ENCODE measurements at places on chromosomes 6 and 20.

- no peak for DNase-seq
These were observed 234.7 kb downstream of the TRDN start for GRCh38 chr6:123402052-123402451.

DNA sequence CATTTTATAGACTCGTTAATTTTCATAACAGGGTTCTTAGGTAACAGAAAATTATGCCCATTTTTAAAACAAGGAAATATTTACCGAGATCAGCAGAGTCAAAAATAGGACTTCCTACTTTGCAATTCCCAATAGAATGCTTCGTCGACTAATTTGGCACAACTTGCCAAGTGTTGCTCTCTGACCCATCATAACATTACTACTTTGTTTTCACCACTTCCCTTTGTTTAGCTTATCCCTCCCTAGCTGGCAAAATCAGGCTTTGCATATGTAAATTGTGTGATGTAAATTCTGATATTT lies 914 bp upstream of the RANBP9 start:
- DNase-seq, result no peak

DNA sequence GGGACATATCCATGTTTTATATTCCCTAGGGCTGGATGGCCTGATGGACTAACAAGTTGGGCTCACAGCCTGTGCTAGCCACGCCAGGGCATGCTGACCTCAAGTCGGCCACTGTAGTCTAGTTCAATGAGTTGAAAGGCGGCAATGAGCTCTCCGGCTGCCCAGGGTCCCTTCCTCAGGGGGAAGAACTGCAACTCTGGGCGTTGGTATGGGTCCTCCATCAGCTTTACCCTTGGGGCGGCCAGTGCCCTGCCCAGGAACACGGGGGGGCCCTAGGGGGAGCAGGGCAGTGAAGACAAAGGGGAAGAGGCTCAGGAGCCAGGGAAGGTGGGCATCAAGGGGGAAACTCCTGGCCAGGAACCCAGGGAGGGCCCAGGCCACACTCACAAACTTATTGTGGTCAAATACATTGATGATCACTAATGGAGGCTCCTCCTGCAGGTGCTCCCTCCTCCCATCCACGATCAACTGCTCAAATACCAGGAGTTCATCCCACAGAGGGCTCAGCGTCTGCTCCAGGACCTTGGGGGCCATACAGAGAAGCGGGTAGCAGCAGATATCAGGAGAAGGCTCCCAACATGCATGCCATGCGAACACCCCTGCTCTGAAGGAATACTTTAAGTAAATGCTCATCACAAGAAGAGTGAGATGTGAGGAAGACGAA lies 32.8 kb upstream of the SPAG4 start:
- DNase-seq, result no peak

DNA sequence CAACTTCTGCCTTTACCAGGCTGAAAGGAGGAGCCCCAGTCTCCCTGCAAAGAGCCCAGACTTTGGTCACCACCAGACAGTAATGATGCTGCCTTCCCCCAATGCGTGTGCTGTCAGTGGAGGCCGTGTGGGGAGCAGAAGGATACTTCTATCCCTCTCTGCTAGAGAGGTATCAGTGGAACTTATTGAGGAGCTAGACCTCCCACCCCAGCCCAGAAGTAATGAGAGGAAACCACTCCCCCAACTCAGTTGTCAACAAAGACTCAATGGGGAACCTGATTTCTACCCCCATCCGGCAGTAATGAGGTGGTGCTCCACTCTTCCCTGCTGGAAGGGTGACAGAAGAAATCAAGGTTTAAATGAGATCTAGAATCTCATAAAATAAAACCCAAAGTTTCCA lies 4.4 kb upstream of the WFDC8 start:
- DNase-seq, result no peak

- DNase-seq, result no peak
These were observed 147.9 kb downstream of the RNGTT start for GRCh38 chr6:88815491-88815890.

GRCh38 chr6:68473433-68474210 lies 161.5 kb upstream of the ADGRB3 start:
- no peak for DNase-seq

DNA sequence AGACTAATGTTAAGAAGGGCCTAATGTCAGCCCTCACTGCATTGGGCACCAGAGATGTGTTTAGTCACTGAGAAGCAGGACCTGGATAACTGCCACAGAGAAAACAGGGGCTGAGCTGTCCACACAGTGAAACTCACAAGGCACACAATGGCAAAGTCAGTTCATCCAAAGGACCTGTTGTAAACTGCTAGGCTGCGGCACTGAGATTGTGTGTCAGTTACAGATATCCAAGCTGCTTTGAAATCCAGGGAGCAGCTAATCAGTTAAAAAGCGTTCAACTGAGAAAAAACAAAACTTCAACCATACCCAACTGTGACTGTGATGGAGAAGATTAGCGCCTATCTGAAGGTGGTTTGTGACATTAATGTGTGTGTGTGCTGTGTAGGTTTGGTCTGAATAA lies 27.8 kb upstream of the TMEM14A start:
- DNase-seq, result no peak

- no peak for DNase-seq
These were observed 48.4 kb downstream of the IYD start for GRCh38 chr6:150417250-150417649.

- DNase-seq, result no peak
These were observed 7.1 kb downstream of the TDP2 start for GRCh38 chr6:24659561-24659960.

DNA sequence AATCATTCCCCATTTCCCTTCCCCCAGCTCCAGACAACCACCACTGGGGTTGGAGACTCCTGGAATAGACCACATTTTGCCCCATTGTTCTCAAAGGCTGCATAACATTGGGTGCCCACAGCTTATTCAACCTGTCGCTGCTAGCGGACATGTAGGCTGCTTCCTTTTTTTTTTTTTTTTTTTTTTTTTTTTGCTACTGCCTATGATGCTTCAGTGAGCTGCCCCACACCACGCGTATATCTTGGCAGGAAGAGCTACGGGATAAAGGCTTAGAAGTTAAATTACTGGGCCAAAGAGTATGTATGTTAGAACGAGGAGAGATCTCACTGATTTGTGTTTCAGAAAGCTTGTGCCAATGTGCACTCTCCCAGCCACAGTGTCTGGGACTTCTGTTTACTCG lies 7.0 kb downstream of the LBP start:
- no peak for DNase-seq

- DNase-seq, result no peak
These were observed 118.3 kb upstream of the EXOC2 start for GRCh38 chr6:811191-811590.

DNA sequence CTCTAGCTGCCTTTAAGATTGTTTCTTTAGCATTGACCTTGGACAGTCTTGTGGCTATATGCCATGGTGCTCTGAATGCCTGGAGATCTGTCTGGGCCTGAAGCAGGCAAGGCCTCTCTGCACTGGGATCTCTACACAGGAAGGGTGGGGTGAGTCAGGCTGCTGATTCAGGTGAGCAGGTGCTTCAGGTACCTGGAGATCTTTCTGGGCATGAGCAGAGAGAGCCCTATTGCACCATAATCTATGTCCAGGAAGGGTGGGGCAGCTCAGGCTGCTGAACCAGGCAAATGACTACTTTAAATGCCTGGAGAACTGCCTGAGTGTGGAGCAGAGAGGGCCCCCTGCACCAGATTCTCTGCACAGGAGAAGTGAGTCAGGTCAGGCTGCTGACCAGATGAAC lies 94.5 kb downstream of the TPBG start:
- no peak for DNase-seq

DNA sequence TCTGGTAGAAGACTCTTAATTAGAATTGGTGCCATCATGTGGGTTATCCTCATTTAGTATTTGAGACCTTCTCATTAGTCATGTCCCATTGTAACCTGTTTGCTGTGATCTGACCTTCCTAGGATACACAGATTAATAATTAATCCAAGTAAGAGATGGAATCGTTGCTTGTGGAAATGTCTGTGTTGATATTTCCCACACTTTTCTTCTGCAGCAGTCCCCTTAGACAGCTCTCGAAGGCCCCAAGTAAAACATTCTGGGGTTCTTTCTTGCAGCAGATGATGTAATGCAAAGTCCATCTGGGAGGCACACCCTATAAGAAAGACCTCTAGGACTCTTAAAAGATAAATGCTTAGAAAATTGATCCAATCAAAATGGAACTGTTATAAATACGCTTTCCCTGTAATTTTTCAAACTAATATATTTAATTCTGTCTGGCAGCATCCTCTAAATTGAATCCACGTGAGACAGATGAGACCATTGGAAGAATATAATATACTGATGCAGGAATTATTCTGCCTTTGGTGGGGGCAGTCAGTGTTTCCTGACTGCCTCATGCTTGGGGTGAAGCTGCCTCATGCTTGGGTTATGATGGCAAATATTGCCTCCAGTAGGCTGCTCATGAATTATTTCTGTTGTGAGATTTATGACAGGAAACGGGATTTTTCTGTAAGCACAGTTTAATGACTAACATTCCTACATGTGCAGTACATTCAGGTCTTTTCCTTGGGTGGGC lies 54.5 kb upstream of the ARMC2 start:
- DNase-seq, result no peak

GRCh38 chr6:79167931-79168694 lies 66.4 kb downstream of the HMGN3 start:
- DNase-seq, result no peak

DNA sequence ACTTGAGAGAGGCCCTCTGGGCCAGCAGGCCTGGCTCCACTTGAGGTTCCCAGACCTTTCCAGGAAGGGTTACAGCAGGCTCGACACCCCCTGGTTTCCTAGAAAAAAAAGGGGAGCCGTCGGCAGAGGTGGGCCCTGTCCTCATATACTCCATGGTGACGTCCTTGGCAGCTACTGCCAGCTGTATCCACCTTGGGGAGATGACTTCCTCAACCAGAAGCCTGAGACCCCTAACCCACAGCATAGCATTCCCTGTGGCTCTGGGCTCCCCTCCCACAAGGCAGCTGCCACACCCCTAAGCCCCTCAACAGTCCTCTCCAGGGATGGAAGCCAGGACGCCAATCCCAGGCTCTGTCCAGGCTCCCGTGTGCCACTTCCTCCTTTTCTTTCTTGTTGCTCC lies 294.8 kb downstream of the CDC5L start:
- no peak for DNase-seq

GRCh38 chr6:3405182-3405518 lies 51.7 kb downstream of the SLC22A23 start:
- no peak for DNase-seq

- DNase-seq, result no peak
These were observed 416.6 kb downstream of the PREX1 start for GRCh38 chr20:48411245-48411644.

DNA sequence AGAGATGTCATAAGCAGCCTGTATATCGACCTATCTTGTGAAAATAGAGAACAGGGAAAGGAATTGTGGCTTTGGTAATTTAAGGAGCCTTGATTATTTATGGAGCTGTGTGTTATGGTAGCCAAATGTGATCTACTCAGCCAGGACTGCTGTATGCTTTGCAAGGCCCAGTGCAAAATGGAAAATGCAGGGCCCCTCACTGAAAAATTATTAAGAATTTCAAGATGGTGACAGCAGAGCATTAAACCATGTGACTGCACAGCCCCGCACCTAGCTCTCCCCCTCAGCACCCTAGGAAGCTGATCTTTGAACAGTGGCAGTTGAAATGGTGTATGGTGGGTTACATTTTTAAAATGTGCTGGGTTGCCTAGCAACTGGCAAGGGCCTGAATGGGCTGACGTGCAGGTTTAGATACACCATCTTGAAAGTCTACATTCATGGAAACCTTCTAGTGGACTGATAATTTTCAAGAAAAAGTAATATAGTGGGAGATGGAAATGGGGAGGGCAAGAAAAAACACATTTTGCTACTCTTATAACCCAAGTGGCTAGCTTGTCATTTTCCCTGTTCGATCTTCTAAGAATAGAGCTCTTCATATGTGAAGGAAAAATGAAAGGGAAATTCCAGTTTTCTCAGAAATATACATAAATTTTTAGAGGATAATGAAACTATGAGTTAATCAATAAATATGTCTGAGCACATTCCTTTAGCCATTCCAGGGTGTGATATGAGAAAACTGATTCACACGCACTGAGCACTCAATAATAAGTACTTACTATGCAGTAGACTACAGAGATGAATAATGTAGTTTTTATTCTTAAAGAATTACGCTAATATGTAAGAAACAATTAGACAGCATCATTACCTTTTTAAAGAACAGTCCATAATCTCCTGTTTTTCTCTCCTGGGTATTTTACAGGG lies 208.0 kb downstream of the ARHGAP18 start:
- DNase-seq, result no peak

DNA sequence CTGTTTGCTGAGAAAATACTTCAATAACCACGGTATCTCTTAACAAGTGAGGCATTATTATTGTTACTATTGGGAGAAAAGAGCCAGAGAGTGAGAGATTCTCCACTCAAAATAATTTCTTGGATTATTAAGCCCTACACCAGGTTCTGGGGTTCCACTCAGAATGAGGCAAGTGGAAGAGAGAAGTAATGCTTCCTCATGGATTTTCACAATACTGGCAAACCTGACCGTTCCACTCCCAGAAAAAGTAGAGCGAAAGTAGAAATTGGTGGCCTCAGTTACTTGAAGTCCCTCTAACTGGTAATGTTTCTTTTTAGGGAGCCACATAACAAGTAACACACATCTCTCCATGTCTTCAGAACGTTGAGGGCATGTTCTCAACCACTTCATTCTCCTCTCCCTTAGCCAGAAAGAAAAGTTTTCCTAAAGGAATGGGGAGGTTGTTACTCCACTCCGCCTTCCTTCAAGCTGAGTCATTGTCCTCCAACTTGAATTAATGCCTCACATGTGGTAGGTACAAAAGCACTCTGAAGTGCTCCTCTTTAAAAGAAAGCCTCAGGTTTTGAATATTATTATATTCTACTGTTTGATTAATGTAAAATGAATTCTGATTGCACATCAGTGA lies 1.9 kb downstream of the BAG2 start:
- DNase-seq, result no peak

DNA sequence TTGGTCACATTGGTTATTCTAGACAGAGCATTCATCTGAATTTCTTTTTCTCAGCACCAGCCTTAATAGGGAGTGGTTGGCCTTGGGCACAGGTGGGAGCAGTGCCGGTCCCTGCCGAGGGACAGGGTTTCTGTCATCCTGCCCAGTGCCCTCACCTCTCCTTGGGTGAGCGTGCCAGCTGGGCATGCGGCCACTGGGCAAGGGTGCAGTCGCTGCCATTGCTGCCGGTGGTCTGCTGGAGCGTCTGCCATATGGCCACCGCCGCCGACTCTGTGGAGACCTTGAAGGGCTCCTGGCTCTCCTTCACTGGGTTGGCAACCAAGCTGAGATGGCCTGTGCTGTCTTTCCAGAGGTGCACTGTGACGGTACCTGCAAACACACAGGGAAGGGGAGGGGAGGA lies 16.4 kb upstream of the UQCC2 start:
- DNase-seq, result no peak
